ENCODE measurements at places on chromosomes 16 and 17.
A peak's percentile ranks its signal among the peaks of the same experiment; 100 is the strongest.

- peak; percentile 28 for DNase-seq
Measured at GRCh38 chr16:68074850-68075555, 10.2 kb upstream of the NFATC3 start.

GRCh38 chr17:8602679-8603078 lies 27.8 kb downstream of the MYH10 start:
- no peak for DNase-seq

DNA sequence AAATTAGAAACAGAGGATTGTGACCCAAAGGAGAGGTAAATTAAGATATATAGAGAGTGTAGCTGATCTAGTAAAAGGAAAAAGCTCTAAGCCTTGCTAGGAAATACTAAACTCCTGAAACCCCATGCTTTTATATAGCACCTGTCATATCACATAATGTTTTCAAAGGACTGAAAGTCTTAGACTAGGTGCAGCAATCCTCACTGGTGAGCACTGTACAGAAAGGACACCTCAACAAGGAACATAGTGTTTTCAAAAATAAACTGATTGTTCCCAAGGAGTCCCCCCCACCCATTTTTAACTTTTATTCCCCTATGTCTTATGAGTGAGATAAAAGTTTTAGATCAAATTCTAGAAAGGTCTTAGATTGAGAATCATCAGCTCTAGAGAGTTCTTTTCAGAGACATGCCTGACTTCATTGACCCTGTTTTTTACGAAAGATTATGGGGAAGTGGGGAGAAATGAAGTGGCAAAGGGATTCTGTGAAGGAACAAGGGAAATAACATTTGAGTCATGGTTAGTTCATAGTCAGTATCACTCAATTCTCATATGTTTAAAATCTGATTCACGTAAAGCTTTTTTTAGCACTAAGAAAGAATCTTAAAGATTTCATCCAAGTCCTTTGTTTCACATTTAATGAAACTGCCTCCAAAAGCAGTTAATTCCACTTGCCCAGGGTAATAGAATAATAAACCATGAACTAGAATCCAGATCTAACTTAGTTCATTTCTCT lies 166.4 kb downstream of the CYB561 start:
- no peak for DNase-seq

- DNase-seq, result peak; percentile 14
Measured at GRCh38 chr16:17578981-17579874, 108.5 kb upstream of the XYLT1 start.

DNA sequence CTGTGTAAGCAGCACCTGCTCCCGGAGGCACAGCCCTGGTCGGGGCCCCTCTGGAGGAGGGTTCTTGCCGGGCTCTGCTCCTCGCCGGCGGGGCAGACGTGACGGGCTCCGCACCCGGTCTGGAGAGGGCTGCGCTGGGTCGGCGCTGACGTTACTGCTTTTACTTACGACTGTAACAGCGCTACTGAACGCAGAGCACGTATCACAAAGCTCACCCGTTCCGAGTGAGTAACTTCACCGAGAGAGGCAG lies 1.3 kb upstream of the RAB40C start:
- DNase-seq, result peak; percentile 36

- no peak for DNase-seq
Measured at GRCh38 chr16:83849421-83849820, 41.6 kb downstream of the HSBP1 start.

DNA sequence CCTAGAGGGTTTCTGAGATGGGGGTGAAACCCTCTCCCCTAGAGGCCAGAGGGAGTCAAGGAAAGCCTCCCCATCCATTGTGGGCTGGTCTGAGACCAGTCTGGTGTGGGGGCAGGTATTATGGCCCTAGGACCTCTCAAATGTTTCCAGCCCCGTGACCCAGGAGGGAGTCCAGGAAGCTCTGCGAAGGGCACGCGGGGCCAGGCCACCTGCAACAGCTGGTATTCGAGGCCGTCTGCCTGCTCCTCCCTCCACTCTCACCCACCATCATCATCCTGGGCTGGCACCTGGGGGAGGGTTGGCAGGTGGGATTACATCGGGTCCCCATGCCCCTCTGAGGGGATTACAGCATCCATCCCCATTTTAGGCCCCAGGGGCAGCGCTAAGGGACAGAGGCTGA lies 38.1 kb upstream of the DLX4 start:
- DNase-seq, result no peak
